MCF 10A (cell line): ENCODE measurements at places on chromosomes 13 and 19. TPM values are rescaled to one million over a fixed set of nuclear protein-coding genes. Genes with fewer than 3 reads are reported as not detected.

SIAH3 gene
- not detected in 2 replicates for total RNA-seq

LILRA1 gene
- not detected in 2 replicates for total RNA-seq

MTIF3 gene
- 35.6 and 40.9 TPM in 2 replicates for total RNA-seq

MAB21L1 gene
- not detected in 2 replicates for total RNA-seq

FARSA gene
- total RNA-seq, result 78.6 and 107 TPM in 2 replicates

ZNF568 gene
- 7.6 and 8.5 TPM in 2 replicates for total RNA-seq

CASP14 gene
- total RNA-seq, result not detected in 2 replicates

CEACAM7 gene
- total RNA-seq, result not detected in 2 replicates

PTGIR gene
- not detected in 2 replicates for total RNA-seq
